Right lung (tissue), 10 donors: ENCODE measurements at places on chromosomes 5 and 9.

DNA sequence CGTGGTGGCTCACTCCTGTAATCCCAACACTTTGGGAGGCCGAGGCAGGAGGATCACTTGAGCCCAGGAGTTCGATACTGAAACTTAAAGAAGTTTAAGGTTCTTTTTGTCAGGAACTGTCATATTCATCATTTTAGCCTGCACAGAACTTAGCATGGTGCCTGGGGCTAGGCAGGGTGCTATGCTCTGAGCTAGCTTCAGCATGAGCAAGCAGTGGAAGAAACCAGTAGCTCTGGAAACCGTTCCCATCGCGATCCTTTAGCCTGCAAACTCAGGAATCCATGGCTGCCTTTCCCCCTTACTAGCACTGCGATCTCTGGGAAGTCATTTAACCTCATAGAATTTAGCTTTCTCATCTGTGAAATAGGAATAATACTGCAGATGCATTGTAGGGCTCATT, 80.4 kb downstream of the PTCH1 start:
- DNase-seq = no peak

DNA sequence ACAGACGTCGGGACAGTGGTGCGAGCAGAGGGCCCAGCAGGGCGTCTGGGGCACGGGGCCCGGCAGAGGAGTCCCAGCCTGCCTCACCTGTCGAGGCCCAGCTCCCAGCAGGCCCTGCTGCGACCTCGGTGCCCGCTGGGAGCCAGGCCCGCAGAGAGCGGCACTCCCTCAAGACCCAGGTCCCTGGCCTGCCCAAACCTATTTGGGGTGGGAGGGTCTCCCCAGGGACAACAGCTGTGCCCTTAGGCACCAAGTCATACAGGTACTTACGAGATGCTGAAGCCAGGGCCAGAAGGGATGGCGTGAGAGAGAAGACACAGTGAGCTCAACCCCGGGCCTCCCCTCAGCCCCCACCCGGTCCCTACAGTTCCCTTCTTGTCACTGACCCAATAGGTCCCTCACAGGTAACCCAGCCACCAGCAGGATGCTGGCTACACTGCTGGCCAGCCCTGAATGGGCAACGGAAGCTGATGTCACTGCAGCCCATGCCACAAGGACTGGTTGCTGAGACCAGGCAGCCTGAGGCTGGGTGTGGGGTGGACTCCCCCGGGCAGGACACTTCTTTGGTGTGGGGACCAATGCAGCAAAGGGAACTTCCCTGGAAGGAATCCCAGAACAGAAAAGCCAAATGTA, 3.7 kb downstream of the NSMF start:
- no peak for DNase-seq

GRCh38 chr5:91126888-91127287, 256.2 kb downstream of the ARRDC3 start:
- no peak for DNase-seq

- DNase-seq = no peak
Observed at GRCh38 chr9:21527579-21527978, 45.5 kb upstream of the IFNE start.

GRCh38 chr5:56227691-56228090, 5.4 kb downstream of the ANKRD55 start:
- DNase-seq = no peak

DNA sequence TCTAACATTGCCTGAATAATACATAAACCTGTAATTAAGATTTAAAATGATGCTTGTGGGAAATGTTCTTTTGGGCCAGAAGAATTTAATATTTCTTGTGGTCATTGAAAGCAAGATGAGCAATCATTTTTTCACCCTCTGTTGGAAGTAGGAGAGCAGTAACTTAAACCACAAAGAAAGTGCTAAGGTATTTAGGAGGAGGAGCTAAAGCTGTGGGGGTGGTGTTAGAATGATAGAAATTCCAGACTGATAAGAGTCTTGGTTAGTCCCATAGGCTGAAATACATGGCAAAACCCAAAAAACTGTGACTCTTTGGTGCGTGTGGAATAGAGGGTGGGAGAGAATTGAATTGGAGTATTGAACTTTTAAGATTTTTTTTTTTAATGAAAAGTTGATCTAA, 247.0 kb downstream of the YTHDC2 start:
- no peak for DNase-seq

DNA sequence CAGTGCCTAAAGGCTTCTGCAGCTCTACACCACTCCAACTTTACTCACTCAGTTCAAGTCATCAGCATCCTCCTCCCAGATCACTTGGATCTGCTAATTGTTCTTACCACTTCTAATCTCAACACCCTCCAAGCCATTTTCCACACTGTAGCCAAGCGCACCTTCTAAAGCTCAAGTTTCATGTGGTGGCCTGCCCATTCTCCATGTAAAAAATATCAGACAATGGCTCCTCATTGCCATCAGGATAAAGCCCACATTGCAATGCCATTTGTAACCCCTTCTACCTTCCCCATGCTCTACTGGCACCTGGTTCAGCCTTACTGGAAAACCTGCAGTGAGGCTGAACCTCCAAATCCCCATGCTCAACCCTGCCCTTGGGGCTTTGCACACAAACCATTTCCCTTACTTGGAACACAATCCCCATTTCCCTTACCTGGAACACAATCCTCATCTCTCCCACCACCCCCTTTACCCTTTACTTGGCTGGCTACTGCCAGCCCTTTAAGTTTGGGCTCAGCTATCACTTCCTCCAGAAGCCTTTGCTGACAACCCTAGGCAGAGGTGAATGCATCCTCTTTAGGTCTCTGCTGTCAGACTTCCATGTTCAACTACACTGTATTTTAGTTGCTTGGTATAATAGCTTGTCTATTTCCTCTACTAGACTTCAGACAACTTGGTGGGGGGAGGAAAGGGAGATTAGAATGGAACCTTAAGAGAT, 220.0 kb downstream of the TSSK1B start:
- DNase-seq = no peak

DNA sequence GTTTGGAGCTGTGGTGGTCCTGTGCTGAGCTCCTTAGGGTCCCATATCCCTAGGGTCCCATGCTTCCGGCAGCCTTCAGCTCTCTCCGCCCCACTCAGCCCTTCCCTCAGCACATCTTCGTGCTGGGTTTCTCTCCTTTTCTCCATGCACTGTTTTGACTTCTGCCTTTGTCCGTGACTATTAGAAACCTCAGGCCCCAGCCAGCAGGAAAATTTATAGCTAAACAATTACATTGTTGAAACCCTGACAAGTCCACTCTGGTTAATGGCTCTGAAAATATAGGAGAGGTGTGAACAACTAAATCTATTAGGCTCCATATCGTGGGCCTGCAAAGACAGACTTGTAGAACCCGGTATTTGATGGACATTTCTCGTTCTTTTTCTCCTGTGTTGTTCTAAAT, 523.7 kb downstream of the CCDC171 start:
- DNase-seq = no peak

- no peak for DNase-seq
Observed at GRCh38 chr5:179377421-179378115, 32.3 kb upstream of the ADAMTS2 start.

DNA sequence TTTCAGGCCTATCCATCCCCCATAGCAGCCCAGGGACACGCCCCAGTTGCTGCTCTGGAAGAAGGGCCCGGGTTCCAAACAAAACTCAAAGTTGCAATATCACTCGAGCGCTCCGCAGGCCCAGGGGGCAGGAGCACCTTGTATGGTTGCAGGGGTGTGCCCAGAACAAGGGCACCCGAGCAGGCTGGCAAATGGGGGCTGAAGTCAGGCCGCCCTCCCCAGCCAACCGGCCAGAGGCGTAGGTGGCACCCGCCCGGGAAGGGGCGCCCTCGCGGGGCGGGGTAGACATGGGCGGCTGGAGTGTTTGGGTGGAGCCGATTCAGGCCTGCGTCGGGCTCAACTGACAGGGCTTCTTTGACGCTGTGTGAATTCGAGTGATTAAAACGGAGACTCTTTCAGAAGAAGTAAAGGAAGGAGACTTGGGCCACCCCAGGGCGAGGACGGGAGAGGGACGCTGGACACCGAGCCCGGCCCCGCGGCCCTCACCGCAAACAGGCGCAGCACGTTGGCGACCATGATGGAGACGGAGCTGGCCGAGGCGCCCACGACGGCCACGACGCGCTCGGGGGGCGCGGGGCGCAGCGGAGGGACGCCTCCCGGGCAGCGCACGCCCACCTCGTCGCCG, 1.1 kb downstream of the GRM6 start:
- DNase-seq = no peak

- no peak for DNase-seq
Observed at GRCh38 chr5:179125789-179126505, 65.8 kb downstream of the ZNF354C start.

GRCh38 chr9:115606838-115607237, 488.9 kb upstream of the TNC start:
- no peak for DNase-seq

- no peak for DNase-seq
Observed at GRCh38 chr9:118303216-118303615, 599.0 kb downstream of the TLR4 start.

- DNase-seq = no peak
Observed at GRCh38 chr5:93602241-93603077, 19.4 kb downstream of the NR2F1 start.

DNA sequence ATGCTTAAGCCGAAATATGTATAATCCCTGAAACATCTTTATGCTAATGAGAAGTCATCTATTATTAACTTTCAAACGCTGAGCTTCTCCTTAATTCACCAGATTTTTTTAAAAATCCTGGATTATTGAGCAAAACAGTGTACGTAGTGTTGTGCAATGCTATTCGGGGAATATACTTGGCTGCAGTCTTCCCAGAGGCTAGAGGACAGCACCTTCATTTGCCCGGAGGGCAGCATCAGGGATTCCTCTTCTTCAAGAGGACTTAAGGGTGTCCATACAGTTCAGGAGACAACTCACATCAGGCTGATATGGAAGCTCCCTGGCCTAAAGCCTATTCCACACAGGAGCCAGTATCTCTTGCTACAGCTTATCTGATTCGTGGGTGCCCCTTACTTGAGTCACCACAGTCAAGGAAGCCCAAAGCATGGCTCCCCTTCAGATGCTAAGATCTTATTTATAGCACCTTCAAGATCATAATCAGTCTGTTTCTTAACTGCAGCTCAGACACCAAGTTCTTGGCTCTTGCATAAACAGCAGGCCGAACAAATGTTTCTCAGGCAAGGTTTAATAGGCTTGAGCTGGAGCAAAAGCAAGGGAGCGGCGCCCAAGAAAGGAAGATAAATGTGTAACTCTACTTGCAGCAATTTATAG, 29.4 kb downstream of the NUTM2F start:
- DNase-seq = no peak

GRCh38 chr5:172678902-172679301, 37.8 kb downstream of the NEURL1B start:
- peak; percentile 65 for DNase-seq

GRCh38 chr9:31032206-31032605, 1352.2 kb upstream of the ACO1 start:
- DNase-seq = no peak

DNA sequence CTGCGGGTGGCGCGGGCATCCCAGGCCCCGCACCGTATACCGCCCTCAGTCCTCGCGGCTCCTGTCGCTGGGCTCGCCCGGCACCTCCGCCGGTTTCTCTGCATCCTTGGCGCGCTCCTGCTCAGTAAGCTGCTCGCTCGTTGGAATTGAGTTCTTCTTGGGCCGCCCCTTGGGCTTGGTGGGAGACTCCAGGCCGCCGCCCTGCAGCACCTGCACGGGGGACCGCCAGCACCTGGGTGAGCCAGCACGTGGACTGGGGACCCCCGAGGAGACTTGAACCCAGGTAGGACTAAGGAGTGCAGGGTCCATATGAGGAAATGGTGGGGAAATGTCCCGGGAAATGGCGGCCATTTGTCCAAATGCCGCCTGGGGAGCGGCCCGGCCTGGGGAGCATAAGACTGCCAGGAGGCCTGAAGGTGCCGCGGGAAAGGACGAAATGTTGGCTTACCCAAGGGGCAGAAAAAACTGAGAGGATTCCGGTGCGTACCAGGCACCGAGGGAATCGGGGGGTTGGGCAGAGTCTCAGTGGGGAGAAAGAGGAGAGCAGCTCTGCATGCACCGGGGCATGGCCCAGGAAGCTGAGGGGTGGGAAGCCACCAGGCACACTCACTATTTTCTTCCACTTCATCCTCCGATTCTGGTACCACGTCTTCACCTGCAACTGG, 2.9 kb downstream of the BARX1 start:
- no peak for DNase-seq

- no peak for DNase-seq
Observed at GRCh38 chr9:105447386-105447813, 434 bp upstream of the FSD1L start.

GRCh38 chr9:70340572-70340971, 73.9 kb downstream of the KLF9 start:
- no peak for DNase-seq
